ENCODE measurements at places on chromosomes 4 and X. TPM values are rescaled to one million over a fixed set of nuclear protein-coding genes. Genes with fewer than 3 reads are reported as not detected.

The RIPPLY1 gene
- total RNA-seq = not detected

- no peak overlapping the region for H3K4me3 ChIP-seq
- no peak for DNase-seq
- H3K27ac ChIP-seq = no peak overlapping the region
- no peaks in the 10 kb centered on the region for H3K27me3 ChIP-seq
- no peaks in the 10 kb centered on the region for H3K36me3 ChIP-seq
These were observed 121.7 kb upstream of the CXXC4 start for GRCh38 chr4:104616401-104616820.

- no peak overlapping the region for H3K4me3 ChIP-seq
- H3K27ac ChIP-seq = no peak overlapping the region
- H3K36me3 ChIP-seq = no peaks in the 10 kb centered on the region
These were observed 217.8 kb downstream of the SHOX start for GRCh38 chrX:848386-848785.

The MAGEA4 gene
- total RNA-seq = not detected

DNA sequence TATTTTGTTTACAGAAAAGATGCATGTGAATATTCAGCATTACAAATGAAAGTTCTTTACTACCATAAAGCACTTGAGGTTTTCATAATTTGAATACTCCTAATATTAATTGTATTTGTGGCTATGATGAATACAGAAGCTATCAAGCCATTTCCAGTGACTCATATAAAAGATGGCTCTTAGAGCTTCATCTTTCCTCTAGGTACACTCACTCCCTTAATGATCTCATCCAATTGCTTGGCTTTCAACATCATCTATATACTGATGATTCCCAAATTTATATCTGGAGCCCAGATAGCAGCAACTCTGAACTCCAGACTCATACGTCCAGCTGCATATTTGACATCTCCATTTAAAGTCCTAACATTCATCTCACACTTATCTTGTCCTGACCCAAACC, 183.4 kb upstream of the FAM241A start:
- H3K4me1 ChIP-seq = no peaks in the 10 kb centered on the region
- DNase-seq = no peak
- no peaks in the 10 kb centered on the region for H3K27me3 ChIP-seq
- no peak overlapping the region for H3K27ac ChIP-seq
- H3K36me3 ChIP-seq = no peaks in the 10 kb centered on the region
- no peak overlapping the region for H3K4me3 ChIP-seq

The FAT1 gene
- total RNA-seq = not detected

The CTAG2 gene
- 44.1 TPM for total RNA-seq

DNA sequence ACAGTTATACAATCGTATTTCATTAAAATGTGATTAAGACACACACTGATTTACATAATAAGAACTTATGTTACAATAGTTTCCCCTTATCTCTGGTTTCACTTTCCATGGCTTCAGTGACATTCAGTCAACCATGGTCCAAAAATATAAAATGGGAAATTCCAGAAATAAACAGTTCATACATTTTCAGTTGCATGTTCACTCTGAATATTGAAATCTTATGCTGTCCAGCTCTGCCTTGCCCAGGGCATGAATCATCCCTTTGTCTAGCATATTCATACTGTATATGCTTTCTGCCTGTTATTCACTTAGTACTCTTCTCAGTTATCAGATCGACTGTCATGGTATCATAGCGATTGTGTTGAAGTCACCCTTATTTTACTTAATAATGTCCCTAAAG, 173.8 kb upstream of the DCAF12L2 start:
- H3K36me3 ChIP-seq = no peaks in the 10 kb centered on the region
- H3K27me3 ChIP-seq = no peaks in the 10 kb centered on the region

The TLR10 gene
- total RNA-seq = not detected

The ATP2B3 gene
- not detected for total RNA-seq

GRCh38 chr4:1541449-1542225, 135.4 kb upstream of the NKX1-1 start:
- DNase-seq = no peak
- no peak overlapping the region for H3K4me3 ChIP-seq
- no peak overlapping the region for H3K27ac ChIP-seq
- H3K36me3 ChIP-seq = no peaks in the 10 kb centered on the region

- no peaks in the 10 kb centered on the region for H3K27me3 ChIP-seq
- no peaks in the 10 kb centered on the region for H3K36me3 ChIP-seq
- no peak overlapping the region for H3K4me3 ChIP-seq
- no peak overlapping the region for H3K27ac ChIP-seq
- no peak for DNase-seq
- no peaks in the 10 kb centered on the region for H3K4me1 ChIP-seq
These were observed 72.0 kb downstream of the EVC start for GRCh38 chr4:5782829-5783476.

DNA sequence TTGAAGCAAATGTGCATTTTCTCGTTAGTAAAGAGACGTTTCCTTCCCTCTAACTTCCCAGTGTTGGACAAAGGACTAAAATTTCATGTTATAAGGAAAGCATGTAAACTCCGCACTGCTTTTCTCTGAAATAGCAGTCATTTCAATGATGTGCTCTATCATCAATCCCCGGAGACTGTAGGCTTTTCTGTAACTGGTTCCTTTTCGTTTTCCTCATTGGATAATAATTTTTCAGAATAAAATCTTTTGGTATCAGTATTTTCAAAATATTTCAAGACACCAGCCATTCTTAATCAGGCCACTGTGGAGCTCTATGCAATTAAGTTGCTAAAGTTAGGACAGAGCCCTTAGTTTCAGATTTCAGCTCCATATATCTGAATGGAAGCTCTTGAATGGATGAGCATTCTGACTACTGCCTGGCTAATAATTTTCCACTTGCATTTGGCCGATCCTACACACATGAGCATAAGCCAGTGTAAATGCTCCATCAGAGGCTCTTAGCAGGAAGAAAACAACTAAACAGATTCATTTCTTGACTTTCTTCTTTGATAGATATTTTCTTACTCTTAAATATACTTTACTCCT, 157.7 kb downstream of the CHIC2 start:
- peaks cover 4% of the 10 kb centered on the region for H3K27me3 ChIP-seq
- no peak overlapping the region for H3K4me3 ChIP-seq
- H3K4me1 ChIP-seq = peaks cover 4% of the 10 kb centered on the region
